MCF 10A (cell line): ENCODE measurements at places on chromosomes 13 and 19.

DNA sequence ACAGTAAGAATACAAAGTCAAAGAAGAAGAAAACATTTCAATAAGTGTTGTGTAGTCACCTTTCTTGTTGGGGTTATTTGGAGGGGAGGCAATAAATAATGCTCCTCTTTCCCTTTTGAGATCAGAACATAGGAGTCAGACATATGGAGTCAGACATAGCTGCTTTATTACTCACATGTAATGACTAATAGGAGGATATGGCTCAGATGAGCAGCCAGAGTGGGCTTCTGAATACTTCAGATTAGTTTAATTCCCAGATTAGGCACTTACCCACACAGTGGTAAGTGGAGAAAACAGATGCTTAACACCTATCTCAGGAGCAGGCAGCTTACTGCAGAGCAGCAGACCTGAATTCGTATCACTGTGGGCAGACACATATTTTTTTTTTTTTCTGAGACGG is 31.7 kb upstream of the C1QTNF9B start:
- DNase-seq = peak; percentile 30

GRCh38 chr19:38307597-38307996 is 3.5 kb downstream of the C19orf33 start:
- no peak for DNase-seq

GRCh38 chr13:28658539-28658795 is 463 bp upstream of the POMP start:
- DNase-seq = no peak

DNA sequence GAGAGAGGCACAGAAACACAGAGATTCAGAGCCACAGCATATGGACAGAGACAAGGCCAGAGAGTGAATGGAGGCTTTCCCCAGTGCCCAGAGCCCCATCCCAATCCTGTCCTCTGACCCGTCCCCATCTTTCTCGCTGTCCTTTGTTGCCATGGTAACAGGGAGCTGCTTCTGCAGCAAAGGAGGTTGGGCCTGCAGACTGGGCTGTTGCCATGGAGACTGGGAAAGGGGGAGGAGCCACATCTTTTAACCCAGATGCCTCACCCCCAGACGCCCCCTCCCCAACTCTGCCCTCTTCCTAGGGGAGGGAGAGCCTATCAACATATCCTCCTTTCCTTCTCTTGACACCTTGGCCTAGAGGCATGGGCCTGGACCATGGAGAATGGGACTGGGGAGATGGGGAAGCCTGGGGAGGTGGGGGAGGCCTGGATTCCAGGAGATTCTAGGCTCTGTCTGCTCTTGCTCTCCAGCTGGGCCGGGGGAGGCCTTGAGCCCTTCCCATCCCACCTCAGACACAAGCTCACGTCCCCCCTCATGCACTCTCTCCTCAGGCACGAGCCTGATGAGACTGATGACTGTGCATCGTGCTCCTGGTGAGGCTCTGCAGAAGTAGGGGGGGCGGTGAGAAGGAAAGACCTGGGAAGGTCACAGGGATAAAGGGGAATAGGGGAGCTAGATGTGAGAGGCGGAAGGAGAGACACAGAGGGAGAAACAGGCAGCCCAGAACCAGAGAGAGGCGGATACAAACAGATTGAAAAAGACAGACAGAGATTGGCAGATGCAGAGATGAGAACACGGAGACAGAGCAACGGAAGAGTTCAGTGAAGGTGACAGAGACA is 2.1 kb upstream of the ATP1A3 start:
- DNase-seq = no peak

DNA sequence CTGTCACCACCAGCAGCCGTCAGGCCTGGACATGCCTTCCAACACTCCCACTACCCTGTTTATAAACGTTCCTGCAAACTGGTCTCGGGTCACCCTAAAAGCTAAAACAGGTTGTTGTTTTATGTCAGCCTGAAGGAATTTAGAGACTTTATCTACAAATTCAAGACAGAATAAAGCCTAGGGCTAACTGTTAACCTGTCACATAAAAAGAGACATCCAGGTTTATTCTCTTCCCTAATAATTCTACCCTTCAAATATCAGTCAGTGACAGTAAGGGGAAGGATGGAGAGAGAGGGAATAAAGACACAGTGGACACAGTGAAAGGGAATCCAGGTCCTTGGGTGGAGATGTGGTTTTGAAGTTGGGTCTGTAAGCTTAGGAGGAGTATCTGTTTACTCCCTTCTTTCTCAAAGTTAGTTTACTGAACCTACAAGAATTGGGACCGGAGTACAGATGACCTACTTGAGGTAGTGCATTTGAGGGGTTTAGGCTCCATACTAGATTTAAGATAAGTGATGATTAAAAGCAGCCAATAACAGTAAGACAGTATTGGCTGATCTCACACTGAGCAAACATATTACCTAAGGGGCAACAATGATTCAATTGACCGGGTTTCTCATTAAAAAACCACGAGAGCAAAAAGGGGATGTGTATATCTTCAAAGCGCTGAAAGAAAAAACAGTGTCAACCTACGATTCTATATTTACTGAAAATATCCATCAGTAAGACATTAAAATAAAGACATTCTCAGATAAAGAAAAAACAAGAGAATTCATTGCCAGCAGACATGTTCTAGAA is 142.7 kb downstream of the USP12 start:
- no peak for DNase-seq

GRCh38 chr13:54357284-54357933 is 1328.8 kb downstream of the OLFM4 start:
- DNase-seq = no peak

DNA sequence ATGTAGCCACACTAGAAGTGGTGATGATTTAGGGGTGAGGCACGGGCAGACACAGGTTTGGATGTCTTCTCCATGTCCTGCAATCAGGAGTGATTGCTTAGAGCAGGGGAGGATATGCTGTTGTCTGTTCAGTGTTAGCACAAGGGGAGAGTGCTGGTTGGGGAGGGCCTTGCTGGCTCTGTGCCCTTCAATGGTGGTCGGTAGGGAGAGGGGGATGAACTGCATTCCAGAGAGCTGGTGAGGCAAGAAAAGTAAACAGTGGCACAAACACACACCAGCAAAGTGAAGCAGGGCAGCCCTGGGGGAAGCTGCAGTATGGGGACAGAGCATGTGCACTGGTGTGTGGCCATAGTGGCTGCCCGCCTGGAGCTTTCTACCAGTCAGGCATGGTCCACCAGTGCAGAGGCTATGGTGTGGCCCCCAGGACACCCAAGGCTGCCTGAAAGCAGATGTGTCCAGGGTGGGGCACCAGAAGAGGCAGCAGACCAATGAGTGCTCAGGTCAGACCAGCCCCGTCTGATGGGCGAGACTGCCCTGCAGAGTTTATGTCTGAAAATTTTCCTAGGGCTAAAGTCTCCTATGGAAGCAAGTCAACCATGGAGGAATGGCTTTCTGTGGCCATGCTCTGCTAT is 1676.9 kb downstream of the PCDH9 start:
- no peak for DNase-seq

GRCh38 chr19:52724701-52725514 is 9.9 kb downstream of the ZNF611 start:
- DNase-seq = no peak

DNA sequence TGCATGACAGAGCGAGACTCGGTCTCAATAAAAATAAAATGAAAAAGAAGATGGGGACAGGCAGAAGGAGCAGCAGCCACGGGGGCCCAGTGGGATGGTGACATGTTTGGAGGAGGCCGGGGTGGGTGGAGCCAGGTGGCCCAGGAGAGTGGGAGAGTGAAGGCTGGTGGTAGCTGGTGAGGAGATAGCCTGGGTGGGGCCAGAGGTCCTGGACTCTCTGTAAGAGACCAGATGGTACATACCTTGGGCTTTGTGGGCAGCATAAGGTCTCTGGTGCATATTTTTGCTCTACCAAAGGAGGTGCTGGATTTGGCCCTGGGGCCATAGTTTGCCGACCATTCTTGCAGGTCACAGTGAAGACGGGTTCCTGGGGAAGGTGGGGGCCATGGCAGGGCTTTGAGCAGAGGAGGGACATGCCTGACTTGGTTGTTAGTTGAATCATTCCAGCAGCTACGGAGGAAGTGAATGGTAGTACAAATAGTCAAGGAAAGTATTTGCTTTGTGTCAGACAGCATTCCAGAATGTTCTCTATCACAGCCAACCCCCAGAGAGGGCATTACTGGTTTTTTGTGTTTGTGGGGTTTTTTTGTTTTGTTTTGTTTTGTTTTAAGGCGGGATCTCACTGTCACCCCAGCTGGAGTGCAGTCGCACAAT is 69.1 kb downstream of the ARHGEF18 start:
- no peak for DNase-seq

DNA sequence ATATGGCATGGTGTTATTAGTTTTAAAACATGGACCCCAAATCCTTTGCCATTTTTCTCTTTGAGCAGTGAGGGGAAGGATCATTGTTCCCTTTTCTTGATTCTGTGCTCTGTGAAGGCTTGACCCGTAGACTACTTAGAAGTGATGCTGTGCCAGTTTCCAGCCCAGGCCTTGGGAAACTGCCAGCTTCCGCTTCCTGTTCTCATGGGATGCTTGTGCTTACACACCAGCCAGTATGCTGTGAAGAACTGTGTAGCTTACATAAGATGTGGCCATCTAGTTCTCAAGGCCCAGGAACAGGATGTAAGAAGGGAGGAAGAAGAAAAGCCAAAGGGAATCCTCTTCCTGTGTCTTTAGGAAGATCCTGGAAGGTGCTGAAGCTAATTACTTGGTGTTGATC is 180.9 kb downstream of the PCCA start:
- DNase-seq = peak; percentile 75

- DNase-seq = peak; percentile 35
Measured at GRCh38 chr19:41431426-41432386, 4.5 kb upstream of the B3GNT8 start.

DNA sequence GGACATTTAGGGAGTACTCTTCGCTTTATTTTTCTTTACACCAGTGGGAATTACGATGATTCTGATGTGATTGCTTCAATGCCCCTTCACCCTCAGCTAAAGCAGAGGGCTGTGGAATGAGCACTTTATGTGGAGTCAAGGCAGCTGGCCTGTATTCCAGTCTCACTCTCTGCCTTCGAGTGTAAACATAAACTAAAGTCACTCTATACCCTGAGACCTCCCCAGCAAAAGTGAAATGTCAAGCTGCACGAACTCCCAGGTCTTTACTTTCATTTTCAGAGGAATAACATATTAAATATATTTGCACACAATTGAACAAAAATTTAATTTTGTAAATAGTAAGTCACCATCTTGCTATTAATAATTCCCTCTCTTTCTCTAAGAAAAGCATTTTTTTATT is 557.1 kb downstream of the DACH1 start:
- DNase-seq = no peak

DNA sequence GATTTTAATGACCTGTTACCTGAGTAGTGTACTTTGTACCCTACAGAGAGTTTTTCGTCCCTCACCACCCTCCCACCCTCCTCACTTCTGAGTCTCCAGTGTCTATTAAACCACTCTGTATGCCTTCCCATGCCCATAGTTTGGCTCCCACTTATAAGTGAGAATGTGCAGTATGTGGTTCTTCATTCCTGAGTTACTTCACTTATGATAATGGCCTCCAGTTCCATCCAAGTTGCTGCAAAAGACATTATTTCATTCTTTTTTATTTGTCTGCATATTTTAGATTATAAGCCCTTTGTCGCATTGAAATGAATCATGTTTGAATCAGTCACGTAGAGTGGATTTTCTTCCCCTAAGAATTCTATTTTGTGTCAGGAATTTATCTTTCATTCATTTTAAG is 12.2 kb upstream of the HTR2A start:
- DNase-seq = no peak

- DNase-seq = no peak
Measured at GRCh38 chr13:46717856-46718255, 79.1 kb downstream of the ESD start.

DNA sequence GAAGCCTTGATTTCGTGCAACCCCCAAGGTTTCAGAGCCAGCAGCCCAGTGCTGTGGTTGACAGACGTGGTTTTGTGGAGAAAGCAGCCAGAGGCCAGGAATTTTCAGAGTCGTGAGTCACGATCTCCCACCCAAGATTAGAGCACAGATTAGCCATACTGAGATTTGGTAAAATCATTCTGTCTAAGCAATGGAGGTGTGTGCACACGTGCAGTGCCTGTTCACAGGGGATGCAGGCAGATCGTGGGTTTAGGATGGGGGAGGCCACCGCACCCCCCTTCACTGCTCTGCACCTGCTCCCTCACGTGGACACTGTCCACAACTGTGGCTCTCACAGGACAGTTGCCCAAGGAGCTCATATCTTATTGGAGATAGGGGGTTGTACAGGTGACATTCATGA is 46.6 kb upstream of the GPR183 start:
- no peak for DNase-seq

DNA sequence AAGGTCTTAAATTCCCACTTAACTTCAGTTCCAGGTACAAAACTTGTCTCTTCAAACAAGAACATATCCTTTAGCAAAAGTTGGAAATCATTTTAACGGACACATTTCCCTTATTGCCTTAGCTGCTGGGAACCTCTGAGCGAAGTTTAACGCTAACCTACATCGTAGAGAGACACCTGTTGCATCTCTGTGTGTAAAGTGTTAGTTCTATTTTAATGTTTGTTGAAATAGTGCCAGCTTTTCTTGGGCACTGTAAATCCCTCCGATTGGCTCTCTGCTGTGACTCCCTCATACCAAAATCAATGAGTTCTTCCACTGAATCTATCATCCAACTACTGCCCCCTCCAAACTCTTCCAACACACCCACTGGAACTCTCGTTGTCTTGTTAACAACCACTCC is 2.3 kb upstream of the HIF3A start:
- no peak for DNase-seq
